ENCODE measurements at places on chromosomes 2 and 18.

GRCh38 chr2:144606466-144607095, 86.7 kb upstream of the ZEB2 start:
- DNase-seq, result no peak

- DNase-seq, result no peak
Observed at GRCh38 chr2:149466635-149467034, 120.9 kb downstream of the MMADHC start.

DNA sequence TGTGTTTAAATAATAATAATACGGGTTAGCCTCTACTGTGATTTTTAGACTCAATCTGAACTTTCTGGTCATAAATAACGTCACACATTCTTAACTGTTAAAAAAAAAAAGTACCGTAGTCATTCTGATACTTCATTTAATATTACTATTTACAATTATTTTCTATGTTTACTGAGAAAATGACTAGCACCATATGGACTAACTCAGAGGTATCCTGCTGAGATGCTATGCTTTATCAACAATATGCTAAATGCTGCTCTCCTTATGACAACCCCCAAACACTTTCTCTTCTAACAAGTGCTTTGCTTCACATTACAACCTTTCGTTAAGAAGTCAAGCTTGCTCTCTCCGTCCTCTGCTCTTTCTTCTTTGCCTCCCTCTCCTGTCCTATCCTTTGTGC, 182.1 kb downstream of the AFF3 start:
- DNase-seq, result no peak

GRCh38 chr2:26562811-26563645, 78.1 kb downstream of the CIB4 start:
- no peak for DNase-seq

DNA sequence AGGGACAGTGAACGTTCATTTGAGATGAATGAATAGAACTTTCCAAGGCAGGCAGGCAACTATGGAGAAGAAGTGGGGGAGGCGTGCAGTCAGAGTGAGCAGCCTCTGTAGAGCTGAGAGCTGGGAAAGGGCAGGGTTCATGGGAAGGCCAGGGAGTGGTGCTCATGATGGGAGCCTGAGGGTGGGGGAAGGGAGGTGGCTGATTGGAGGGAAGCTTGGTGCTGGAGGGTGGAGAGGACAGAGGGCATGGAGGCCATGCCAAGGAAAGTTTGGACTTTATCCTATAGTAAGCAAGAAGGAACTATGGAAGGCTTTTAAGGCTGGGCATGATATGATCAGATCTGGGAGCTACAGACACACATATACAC, 47.6 kb upstream of the LGALSL start:
- DNase-seq, result no peak

DNA sequence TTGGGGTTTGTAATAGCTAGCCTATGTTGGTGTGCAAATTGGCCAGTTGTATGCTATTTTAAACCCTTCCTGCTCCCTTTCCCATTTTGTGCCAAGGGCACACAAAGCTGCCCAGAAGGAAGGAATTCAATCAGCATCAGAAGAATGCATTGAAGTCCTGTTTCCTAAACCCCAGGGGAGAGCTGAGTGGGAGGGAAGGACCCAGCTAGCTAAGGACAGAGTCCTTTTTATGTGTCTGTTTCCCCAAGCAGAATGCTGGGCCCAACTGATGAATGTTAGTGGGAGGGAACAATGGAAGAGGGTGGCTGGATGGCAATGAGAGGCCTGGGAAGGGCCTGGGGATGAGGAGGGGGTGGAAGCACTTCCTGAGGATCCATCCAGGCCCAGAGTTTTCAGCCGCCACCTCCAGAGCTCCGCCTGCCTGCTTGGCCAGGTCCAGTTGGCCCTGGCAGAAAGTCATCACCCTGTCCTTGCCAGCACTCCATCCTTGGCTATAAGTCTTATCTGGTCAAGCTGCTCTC, 32.7 kb downstream of the MEX3C start:
- DNase-seq, result no peak

GRCh38 chr2:60336442-60337141, 216.9 kb downstream of the BCL11A start:
- DNase-seq, result no peak

DNA sequence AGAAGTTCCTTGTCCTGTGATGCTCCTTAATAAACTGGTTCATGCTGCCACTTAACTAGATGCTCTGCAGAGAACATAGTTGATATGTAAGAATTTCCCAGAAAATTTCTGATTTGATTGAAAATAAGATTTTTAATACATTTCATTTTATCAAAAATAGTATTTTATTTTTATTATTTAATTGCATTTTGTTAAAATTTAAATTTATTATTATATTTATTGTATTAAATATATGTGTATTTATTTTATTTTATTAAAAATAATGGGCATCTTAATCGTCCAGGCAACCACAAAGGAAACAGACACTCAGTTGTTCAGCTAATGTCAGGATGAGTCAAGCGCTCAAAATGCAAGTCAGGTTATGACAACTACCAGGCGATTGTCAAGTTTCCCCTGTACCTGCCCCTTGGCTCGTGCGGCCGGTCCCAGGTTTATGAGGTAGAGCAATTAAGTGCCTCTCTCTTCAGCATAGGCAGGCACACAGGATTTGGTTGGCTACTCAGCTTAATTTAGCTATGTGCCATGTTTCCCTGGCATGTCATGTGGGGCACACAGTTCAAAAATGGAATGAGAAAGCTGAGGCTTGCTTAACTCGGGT, 361.2 kb downstream of the RND3 start:
- DNase-seq, result no peak

- DNase-seq, result no peak
Observed at GRCh38 chr18:48263914-48264902, 145.0 kb downstream of the ZBTB7C start.

DNA sequence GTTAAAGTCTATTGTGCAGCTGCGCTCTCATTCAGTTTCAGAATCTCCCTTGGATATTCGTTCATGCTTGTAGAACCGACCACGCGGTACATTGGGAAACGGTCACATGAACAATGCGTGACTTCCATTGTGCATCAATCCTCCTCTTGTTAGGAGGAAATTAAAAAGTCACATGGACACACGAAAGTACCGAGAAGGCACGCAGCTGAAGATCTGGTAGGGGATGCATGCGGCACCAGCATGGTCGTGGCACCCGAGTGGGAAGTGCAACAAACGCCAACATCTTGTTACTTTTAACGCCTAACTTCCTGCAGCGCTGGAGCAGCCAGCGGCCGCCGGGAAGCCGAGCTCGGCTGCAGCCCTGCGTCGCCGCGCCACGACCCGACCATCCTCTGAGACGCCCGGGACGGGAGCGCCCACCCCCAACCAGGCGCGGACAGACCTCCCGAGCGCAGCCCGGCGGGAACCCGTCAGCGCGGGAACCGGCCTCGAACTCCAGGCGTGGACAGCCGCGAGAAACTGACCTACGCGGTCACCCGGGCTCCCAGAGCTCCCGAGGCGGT, 412 bp downstream of the OSBPL1A start:
- peak; percentile 3 for DNase-seq

- DNase-seq, result no peak
Observed at GRCh38 chr18:76564117-76564516, 69.1 kb upstream of the ZNF516 start.

DNA sequence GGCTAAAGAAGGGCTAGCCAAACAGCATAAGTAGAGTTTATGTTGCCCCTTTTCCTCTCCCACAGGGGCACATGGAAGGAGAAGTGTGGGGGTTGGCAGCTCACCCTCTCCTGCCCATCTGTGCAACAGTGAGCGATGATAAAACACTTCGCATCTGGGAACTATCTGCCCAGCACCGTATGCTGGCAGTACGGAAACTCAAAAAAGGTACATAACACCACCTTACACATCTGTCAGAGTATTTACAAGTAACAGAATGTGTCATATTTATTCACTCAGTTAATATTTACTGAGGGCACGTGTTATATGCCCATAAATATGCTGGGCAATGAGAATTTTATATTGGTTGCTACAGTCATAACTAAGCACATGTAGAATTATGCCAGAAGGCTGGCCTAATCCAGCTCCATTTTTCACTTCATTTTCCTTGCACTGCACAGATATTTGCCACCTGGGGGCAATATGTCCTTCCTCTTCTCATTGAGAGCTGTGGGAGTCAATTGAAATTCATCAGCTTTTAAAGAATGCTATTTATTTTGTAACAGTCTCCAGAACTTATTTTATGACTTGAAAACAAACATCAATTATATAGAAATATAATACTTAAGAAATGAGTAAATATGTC, 150.6 kb downstream of the RTN4 start:
- DNase-seq, result no peak

DNA sequence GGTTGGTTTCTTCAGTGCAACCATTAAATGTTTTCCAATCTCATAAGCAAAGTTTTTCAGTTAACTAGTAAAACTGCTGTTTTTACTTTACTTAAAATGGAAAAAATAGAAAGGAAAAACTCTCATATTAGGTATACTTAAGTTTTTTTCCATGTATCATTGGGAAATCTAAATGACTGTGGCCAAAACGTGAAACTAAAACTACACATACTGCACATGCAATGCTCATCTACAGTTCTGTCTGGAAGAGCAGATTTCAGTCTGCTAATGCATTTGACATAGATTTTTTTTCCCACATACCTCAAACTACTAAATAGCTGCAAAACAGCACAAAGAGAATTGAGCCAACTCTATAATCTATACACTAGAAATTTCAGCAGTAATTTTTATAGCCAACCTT, 62.6 kb downstream of the COL5A2 start:
- DNase-seq, result no peak

DNA sequence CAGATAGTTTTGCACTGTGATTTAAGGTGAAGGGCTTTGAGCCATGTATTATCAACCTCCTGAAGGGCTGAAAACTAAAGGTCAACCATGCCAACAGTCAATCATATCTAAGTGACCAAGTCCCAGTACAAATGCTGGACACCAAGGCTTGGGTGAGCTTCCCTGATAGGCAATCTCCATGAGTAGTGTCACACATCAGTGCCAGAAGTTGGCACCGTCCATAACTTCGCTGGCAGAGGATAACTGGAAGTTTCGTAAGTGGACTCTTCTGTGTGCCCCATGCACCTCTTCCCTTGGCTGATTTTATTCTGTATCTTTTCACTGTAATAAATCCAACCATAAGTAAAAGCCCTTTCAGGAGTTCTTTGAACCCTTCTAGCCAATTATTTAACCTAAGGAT, 13.2 kb downstream of the REV1 start:
- no peak for DNase-seq

GRCh38 chr2:146135245-146135644, 1615.3 kb upstream of the ZEB2 start:
- DNase-seq, result no peak

GRCh38 chr2:49002750-49003149, 151.6 kb downstream of the FSHR start:
- no peak for DNase-seq

DNA sequence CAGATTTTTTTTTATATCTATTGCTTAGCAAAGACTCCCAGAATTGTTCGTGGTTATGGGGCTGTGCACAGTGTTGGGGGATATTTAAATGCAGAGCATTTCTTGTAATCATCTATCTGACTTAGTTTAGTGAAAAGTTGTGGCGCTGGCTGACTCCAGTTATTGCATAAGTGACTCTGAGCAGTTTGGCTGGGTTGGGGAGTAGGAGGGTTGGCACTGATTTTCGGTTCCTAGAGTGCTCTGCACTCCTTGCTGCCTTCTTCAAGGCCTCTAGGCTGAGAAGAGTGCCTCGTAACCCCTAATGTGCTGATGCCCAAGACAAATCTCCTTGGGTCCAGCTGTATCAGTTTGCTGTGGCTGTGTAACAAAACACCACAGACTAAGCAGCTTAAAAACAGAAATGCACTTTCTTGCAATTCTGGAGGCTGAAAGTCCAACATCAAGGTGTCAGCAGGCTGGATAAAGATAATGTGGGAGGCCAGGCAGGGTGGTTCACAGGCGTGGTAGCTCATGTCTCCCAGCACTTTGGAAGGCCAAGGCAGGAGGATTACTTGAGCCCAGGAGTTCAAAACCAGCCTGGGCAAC, 6.5 kb upstream of the IMPA2 start:
- no peak for DNase-seq

- DNase-seq, result peak; percentile 78
Observed at GRCh38 chr2:195533771-195534642, 123.0 kb upstream of the SLC39A10 start.

GRCh38 chr2:66170744-66171330, 264.1 kb upstream of the MEIS1 start:
- no peak for DNase-seq

- no peak for DNase-seq
Observed at GRCh38 chr2:161101406-161101805, 58.8 kb upstream of the TANK start.

- DNase-seq, result no peak
Observed at GRCh38 chr2:171718720-171719119, 31.5 kb downstream of the DYNC1I2 start.

DNA sequence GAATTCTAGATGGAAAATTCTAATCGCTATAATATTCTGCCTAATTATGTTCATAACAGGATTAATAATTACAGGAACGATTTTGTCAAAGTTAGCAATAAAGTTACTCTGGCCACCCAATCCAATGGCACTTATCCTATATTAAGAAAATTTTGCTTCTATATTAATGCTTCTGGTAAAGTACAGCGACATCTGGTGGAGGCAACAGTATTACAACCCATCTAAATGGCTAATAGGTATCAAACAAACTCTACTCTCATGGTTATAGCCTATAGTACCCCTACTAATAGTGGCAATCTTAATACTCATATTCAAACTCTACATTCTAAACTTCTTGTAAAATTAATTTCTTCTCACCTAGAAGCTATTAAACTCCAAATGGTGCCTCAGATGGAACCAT, 1084.7 kb upstream of the LRRTM1 start:
- DNase-seq, result no peak

DNA sequence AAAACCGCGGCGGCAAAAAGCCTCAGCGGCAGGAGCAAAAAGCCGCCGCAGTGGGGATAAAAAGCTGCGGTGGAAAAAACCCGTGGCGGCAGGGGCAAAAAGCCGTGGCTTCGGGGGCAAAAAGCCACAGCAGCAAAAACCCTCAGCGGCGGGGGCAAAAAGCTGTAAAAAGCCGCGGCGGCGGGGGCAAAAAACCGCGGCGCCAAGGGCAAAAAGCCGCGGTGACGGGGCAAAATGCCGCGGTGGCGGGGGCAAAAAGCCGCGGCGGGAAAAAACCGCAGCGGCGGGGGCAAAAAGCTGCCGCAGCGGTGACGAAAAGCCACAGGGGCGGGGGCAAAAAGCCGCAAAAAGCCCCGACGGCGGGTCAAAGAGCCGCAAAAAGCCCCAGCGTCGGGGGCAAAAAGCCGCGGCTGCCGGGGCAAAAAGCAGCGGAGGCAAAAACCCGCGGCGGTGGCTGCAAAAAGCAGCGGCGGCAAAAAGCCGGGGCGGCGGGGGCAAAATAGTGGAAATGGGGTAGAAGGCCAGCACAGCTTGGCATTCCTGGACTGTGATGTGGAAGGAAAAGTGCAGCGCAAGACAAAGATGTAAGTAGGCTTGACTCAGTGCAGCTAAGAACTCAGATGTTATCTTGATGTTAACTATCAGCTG, 151.8 kb downstream of the ANKRD30BL start:
- DNase-seq, result no peak

DNA sequence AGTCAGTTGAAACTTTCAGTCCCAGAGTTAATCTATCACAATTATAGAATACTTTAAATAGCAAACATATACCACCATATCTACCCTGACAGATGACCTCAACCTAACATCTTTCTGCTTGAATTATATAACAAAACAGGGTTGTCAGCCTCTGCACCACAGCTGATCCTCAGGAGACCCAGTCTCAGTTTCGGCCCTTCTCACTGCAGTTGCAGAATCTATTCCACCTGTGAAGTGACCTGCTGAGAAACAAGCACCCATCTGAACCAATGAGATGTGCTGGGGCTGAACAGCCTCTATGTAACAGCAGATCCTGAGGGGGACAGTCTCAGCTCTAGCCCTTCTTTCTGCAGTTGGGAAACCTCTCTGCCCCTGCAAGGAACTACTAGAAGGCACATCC, 567.6 kb downstream of the KCNJ3 start:
- no peak for DNase-seq

- no peak for DNase-seq
Observed at GRCh38 chr2:99190548-99190947, 9.6 kb downstream of the MRPL30 start.
